ENCODE measurements at places on chromosomes 4 and X.

GRCh38 chr4:2598511-2599303, 62.3 kb downstream of the FAM193A start:
- no peak for DNase-seq

- DNase-seq, result no peak
Observed at GRCh38 chr4:140238351-140239056, 84.5 kb upstream of the MAML3 start.

DNA sequence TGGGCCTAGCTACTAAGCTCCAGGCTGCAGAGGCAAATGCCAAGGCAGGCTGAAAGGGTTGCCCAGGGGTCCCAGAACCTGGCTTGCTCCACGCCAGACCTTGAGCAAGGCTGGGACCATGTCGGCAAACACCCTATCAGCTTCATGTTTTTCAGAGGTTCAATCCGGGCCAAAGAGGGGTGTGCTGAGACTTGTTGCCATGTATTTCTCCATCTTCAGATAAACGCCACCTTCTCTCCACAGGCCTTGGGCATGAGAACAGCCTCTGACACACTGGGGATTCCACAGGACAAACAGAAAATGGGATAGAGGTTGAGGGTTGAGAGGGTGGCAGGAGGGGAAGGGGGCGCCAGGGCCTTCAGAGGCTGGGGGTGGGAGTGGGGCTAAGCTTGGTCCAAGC, 8.6 kb downstream of the PJA1 start:
- DNase-seq, result no peak

GRCh38 chr4:122047456-122048425, 95.9 kb upstream of the TRPC3 start:
- no peak for DNase-seq

DNA sequence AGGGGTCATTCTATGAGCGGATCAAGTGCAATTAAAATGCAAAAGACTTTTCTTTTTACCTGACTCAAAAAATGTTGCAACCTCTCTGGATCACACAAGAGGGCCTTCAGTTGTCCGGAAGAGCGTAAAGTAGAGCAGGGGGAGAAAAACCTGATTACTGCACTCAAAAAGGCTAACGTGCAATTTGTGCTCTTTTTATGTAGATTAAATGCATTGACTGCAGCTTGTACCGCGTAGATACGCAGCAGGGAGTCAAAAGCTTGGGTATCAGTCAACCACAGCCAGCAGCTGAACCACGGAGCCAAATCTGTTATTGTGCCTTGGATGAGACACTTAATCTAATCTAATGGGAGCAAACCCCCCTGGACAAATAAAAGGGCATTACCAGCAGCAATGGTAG, 107.3 kb upstream of the RAI2 start:
- no peak for DNase-seq

GRCh38 chrX:108163333-108164082, 71.9 kb downstream of the ATG4A start:
- no peak for DNase-seq

DNA sequence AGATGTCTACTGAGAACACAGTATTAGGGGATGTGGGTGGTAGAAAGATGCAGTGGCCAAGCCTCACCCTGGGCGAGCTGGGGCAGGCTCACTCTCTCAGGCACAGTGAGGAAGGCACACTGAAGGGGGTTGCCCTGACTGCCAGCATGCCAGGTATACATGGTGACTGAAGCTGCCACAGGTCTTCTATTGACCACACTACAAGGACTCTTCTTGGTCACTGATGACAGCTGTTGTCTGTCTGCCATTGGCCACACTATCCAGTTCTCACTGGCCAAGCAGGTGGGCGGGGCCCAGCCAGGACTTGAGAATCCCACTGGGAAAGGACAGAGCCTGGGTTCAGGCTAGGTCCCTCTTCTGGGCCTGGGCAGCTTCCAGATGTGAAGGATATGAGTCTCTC, 39.7 kb upstream of the TBC1D14 start:
- DNase-seq, result no peak

DNA sequence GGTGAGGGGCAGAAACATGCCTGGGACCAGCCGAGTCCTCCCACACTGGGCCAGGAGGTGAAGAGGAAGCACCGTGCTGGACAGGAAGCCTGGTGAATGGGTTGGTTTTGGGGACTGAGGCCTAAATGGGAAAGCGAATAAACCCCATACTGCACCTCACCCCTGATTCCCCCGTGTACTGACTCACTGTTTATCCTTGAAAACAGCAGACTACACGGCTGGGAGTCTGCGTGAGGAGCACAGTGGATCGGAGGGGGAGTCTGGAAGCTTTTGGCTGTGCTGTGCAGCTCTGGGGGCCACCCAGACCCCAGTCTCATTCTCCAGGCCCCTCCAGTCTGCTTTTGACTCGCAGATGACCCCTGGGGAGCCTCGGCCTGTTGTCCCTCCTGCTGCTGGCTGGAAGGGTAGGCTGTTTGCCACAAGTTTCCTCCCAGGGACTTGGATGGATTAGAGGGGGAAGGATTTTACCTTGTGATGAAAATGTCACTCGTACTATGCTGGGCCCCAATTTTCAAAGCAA, 90.0 kb downstream of the PSAPL1 start:
- DNase-seq, result no peak

- no peak for DNase-seq
Observed at GRCh38 chr4:97142410-97142809, 1000.9 kb downstream of the STPG2 start.

DNA sequence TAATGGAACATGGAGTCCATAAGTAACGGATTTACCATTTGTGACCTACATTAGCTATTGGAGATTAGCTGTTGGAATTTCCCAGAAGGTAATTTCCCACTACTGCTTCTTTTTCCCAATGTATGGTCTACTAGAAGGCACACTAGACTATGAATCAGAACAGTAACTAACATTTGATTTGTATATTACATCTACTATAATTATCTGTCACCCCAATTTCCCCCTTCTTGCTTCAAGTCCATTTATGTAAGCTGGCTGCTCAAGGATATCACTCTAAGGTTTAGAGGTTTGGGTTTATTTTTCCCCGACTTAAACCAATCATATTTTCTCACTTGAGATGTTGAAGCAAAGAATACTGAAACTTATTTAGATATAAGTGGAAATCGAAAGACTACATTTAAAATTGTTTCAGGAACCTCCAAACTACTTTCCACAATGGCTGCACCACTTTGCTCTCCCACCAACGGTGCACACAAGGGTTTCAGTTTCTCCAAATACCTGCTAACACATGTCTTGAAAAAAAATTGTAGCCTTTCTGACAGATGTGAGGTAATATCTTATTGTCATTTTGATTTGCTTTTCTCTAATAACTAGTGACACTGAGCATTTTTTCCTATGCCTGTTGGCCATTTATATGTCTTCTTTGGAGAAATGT, 33.3 kb upstream of the H2AZ1 start:
- DNase-seq, result no peak

GRCh38 chrX:19674041-19674789, 158.9 kb upstream of the MAP3K15 start:
- DNase-seq, result no peak

DNA sequence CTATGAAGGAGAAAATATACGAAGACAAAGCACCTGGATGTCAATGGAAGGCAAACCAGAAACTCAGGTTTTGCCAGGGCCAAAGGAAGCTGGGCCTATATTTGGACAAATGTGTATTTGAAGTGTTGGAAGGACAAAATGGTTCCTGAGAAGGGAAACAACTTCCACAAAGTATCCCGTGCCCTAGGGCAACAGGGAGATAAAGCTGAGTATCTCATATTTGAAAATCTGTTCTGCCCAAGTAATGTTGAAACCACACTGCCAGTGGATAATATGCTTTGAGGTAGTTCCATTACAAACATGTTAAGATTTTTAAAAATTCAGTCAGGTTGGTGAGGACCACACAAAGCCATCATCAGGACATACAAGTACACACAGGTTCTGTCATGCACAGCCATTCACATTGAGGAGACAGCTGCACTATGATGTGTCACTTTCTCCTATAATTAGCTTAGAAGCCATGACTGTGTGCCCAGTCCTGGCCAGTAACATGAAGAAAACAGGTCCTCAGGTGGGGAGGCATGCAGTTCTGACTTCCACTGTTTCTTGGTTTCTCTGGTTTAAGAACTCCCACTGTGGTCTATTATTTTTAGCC, 116.4 kb downstream of the PWWP3B start:
- DNase-seq, result no peak

- peak; percentile 34 for DNase-seq
Observed at GRCh38 chr4:1026115-1026514, 14.7 kb downstream of the FGFRL1 start.

GRCh38 chr4:98603683-98604521, 54.5 kb downstream of the TSPAN5 start:
- DNase-seq, result no peak

GRCh38 chrX:149688552-149688951, 23.3 kb upstream of the MAGEA11 start:
- DNase-seq, result no peak

DNA sequence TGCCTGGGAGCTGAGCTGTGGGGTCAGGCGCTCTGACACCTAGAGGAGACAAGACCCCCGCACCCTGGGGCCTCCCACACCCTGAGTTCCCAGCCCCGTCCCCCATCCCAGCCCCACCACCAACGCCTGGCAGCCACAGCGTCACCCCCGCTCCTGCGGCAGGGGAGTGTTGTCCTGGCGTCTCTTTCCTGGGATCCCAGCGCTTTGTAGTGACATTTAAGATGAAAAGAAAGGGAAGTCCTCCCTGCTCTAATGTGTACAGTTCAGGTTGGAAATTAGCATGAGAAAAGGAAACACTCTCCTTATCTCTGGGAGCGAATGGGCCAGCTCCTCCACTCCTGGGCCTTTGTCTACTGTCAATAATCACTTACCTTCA, 112.1 kb downstream of the FAM53A start:
- no peak for DNase-seq

DNA sequence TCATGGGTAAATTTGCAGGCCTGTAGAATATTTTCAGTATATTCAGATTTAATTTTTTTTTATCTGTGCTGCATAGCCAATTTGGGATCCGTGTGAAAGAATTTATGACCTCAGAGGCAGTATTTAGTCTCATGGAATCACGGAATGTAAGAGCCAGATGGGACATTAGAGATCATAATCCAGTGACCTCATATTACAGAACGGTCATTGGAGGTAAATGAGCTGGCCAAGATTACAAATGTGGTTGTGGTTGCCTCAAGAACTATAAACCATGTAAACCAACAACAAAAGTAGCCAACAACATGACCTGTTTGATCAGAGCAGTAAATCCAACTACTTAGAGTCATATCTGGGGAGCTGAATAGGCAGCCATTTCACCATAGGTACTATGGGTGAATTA, 71.6 kb downstream of the AMOT start:
- no peak for DNase-seq

GRCh38 chr4:146852360-146852759, 93.3 kb downstream of the TTC29 start:
- no peak for DNase-seq

GRCh38 chrX:115561605-115562479, 868 bp downstream of the PLS3 start:
- no peak for DNase-seq

DNA sequence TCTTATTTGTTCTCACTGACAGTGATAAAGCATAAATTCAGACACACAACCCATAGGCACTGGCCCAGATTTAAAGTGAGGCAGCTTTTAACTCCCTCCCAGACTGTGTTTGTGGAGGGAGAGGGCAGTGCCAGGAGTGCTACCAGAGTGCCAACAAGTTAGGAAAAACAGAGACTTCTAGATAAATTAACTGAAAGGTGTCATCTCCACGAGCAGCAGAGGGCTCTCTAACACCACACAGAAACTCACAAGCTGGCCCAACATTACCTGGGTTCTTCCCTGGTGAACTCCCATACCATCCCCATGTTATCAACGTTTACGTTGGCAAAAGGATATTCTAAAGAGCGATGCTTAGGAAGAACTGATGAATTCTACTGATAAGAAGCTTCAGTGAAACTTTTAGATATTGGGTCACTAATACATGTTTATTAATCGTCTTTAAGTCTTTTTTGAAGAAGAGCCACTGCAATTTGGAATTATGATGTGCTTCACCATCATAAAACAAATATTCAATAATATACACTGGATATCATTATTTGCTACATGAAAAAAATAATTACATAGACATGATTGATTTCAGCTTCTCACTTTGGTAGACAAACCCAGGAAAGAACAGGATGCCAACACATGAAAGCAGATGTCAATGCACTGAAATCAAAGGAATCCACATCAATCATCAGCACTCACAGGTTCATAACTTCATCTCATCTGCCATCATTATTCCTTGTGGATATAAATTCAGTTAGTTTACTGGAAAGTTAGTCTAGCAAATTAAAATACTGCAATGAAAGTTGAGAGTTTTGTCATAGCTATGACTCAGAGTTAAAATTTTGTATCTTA, 121.2 kb upstream of the NAP1L5 start:
- DNase-seq, result peak; percentile 17

DNA sequence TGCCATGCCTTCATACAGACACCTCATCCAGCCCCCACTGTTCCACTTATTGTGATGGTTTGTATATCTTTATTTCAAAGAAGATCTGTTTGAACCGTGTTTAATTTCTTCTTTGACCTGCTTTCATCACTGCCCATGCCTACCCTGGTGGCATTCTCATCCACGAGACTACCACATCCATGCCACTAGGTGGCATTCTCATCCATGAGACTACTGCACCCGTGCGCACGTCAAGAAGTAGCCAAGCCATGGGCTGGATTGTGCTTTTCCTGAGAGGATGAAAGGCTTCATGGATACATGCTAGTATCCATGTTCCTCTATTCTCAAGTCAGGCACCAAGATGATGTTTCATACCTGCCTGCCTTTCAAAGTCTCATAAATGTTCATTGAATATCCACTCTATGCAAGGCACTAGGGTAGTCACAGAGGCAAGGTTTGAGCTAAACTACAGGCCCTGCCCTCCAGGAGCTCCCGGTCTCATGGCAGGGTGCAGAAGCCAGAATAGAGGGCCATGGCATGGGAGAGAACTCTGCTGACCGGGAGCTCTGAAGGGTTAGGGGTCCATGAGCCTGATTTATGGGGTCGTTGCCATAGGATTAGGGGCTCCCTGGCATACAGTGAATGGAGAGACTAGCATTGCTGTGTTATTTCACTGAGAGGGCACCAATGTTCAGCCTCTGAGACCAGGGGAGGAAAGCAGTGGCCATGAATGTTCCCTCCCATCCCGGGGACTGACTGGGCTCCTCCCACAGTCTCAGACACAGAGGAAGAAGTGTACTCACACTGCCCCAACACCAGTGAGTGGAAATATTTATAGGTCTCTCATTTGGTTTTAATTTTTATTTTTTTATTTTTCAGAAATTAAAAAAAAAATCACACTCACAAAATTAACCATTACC, 24.8 kb upstream of the EOLA2 start:
- DNase-seq, result no peak

DNA sequence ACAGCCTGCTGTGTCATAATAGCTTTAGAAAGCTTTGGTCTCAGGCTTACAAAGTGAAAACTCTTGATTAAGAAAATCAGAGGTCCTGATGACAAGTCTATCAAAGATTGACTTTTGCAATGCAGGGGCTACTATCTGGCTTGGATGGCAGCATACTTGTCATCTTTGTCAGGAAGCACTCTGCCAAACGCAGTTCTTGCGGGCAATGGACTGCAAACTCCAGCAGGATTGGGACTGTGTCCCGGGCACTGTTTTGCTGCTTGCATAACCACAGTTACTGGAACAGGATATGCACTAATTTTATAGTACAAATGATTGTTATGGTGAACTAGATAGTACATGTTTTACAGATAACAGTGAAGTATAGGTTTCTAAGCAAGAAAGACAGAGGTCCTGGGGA, 185.6 kb downstream of the IQCM start:
- no peak for DNase-seq

GRCh38 chrX:13748486-13748885, 13.9 kb downstream of the OFD1 start:
- no peak for DNase-seq
